ENCODE measurements at places on chromosomes 12 and 14.

DNA sequence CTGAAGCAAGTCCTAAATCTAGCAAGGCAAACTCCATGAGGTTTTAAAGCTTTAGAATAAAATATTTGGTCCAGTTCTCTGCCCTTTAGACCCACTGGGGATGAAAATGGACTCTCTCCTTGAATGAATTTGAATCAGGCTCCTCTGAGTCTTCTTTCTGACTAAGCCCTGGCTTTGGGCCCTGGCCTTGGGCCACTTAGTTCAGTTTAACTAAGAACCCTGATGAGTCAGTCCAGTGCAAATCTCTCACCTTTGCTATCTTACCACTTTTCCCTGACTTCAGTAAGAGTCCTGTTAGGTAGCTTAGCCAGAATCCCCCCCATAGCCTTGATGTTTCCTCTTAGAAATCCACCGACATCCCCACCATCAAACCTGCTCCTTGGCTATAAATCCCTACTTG, 427.5 kb downstream of the SNAPC1 start:
- no peak for DNase-seq

DNA sequence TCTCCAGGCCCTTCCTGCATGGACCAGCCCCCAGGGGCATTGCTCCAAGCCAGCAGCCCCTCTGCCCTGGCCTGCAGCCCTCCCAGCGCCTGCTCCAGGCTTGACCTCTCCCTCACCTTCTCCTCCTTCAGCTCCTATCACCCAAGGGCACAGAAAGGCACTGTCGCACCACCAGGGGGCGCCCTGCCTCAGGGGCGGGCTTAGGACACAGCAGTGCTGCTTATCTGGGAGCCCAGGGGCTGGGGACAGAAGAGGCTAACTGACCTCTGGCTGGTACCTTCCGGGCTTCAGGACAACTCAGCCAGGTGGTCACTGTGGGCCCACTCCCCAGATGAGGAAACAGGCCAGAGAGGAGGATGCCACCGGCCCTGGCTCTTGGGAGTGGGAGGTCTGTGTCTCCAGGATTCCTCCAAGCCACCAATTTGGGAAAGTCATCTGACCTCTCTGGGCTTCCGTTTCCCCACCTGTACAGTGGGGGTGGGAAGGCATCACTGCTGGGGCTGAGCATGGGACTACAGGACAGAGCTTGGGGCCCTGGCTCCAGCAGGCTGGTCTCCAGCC, 25.3 kb upstream of the GPR132 start:
- peak; percentile 93 for DNase-seq

- DNase-seq = no peak
These were observed 74.7 kb downstream of the TMTC1 start for GRCh38 chr12:29709054-29709453.

- no peak for DNase-seq
These were observed 114.4 kb downstream of the ZNF664 start for GRCh38 chr12:124087266-124088051.

DNA sequence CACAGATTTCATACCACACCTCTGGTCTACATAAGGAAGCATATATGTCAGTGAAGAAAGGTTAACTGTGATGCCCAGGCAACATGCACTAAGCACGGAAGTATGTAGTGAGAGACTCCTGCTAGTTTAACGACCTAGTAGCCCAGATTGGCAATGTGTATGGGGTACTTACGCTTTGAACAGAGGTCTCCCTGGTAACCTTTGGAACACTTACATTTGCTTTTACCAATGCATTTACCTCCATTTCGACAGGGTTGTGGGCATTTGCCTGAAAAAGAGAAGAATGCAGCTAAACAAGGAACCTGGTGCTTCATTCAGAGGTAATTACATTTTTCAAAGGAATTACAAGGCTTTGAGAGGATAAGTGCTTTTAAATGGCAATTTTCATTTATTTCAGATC, 65.2 kb downstream of the WIF1 start:
- DNase-seq = no peak
